ENCODE measurements at places on chromosomes 11 and 22.
A peak's percentile ranks its signal among the peaks of the same experiment; 100 is the strongest.

- no peak for DNase-seq
Observed at GRCh38 chr11:93132836-93133235, 65.0 kb downstream of the SLC36A4 start.

DNA sequence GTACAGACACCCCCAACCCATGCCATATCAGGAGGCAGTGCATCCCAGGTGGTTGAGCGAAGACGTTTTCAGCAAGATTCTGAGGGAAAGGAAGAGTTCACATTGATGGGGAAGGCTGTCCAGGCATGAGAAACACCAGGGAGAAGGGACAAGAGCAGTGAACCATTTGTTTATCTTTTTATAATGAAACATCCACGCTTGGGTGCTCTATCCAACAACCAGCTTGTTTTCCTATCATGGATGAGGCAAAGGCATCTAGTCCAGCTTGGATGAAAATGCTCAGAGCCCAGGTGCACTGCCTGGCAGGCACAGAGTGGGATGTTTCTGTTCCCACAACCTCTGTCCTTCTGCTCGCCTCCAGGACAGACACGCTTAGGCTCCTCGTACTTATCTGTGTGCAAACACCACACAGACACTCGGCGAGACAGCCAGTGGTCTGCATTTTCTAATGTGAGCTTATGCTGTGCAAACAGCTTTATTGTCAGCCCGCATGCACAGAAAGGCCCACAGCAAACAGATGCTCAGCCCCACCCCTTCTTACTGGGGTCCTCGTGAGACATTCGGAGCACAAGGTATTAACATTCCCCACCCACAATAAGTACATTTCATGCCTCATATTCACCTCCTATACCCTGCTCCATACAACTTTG, 45.4 kb upstream of the NTM start:
- DNase-seq: no peak

- DNase-seq: no peak
Observed at GRCh38 chr11:46972343-46972742, 35.8 kb downstream of the CSTPP1 start.

DNA sequence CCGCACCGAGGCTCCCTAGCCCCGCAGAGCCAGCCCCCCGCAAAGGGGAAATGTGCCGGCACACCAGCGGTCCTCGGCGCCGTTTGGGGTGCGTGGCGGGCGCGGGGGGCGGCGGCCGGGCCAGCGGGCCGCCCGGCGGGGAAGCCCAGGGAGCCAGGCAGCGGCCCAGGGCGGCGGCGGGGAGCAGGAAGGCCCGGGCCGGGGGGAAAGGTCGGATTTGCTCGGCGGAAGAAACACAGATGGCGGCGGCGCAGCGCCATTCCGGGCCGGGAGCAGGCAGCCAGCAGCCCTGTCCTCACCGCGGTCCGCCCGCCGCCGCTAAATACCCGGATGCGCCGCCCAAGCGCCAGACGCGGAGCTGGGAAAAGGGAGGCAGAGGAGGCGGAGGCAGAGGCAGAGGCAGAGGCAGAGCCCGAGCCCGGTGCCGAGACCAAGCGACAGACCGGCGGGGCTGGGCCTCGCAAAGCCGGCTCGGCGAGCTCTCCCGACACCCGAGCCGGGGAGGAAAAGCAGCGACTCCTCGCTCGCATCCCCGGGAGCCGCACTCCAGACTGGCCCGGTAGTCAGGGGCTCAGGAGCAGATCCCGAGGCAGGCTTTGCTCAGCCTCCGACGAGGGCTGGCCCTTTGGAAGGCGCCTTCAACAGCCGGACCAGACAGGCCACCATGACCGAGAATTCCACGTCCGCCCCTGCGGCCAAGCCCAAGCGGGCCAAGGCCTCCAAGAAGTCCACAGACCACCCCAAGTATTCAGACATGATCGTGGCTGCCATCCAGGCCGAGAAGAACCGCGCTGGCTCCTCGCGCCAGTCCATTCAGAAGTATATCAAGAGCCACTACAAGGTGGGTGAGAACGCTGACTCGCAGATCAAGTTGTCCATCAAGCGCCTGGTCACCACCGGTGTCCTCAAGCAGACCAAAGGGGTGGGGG, 2.6 kb upstream of the GCAT start:
- peak; percentile 50 for DNase-seq

DNA sequence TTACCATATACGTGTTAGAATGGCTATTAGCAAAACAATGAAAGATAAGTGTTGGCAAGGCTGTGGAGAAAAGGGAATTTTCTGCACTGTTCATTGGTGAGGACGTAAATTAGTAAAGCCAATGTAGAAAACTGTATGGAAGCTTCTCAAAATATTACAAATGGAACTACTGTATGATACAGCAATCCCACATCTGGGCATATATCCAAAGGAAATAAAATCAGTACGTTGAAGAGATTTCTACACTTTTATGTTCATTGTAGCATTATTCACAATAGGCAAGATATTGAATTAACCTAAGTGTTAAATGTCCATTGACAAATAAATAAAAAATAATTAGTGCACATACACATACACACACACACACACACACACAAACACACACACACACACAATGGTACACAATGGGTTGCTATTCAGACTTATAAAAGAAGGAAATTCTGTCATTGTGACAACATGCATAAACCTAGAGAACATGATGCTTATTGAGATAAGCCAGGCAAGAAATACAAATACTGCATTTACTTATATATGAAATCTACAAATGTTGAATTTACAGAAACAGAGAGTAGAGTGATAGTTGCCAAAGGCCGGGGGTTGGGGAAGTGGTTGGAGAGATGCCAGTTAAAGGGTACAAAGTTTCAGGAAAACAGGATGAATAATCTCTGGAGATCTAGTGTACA, 565.8 kb upstream of the LRRC4C start:
- no peak for DNase-seq

GRCh38 chr11:131471976-131472375, 101.6 kb downstream of the NTM start:
- DNase-seq: no peak

- DNase-seq: no peak
Observed at GRCh38 chr11:7088921-7089320, at the start of gene RBMXL2. Gene RBMXL2, plus strand, starts transcription at chr11:7088998. Its CDS starts 123 bp downstream, at chr11:7089121.

GRCh38 chr11:2721210-2721916, 21.6 kb upstream of the KCNQ1OT1 start:
- DNase-seq: no peak

GRCh38 chr11:9953994-9954626, 290.2 kb downstream of the SWAP70 start:
- DNase-seq: no peak

DNA sequence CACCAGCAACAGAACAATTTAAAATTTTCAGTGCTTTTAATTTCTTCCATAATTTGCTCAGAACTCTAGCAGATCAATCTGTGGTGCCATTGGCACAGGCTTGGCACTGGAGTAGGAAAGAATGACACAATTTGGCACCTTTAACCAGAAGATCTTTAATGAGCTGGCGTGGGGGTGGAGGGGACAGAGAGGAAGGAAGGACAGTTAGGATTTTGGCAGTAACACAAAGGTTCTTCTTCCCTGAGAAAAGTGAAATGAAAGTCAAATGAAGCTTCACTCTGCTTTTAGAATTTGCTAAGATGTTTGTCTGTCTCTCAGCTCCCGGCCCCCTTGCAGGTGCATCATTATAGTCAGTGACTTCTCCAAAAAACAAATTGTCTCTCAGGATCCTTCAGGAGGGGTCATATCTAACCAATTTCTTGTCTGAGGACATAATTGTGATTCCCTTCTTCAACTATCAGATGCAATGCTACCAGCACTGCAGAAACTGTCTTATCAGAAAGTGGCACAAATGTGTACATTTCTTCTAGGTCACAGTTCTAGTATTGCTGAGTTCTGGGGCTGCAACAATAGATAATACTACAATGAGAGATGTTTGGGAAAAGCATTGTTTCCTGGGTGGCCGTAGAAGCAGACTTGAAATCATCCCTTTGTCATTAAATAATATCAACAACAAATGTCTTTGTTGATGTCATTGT, 66.8 kb downstream of the CSTPP1 start:
- no peak for DNase-seq

DNA sequence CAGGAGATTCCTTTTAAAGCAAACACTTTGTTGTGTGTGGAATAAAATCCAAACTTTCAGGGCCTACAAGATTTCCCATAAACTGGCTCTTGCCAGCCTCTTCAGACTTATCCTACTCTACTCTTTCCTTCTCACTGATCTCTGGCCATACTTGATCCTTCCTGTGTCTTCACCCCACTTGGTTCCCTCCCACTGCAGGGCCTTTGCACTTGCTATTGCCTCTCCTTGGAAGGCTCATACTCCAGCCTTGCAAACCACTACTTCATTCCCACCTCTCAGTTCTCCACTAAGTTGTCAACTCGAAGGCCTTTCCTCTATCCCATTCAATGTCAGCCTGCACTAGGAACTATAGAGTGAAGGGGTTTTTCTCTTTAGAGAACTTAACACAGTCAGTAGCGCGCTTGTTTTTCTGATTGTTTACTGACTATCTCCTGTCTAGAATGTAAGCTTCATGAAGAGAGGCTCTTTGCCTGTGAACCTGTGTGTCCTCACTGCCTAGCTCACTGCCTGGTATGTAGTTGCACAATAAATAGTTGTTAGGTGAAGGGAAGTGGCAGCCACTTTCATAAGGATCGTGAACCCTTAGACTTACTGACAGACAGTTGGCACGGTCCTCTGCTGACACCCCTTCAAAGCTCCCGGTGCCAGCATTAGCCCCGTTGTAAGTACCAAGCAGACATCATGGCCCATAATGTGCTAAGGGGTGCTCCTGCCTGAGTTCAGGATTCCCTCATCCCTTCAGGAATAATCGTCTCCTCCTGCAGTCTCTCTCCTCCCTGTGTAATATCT, 833 bp upstream of the ME3 start:
- no peak for DNase-seq

GRCh38 chr11:11408436-11409221, 55.6 kb upstream of the CSNK2A3 start:
- no peak for DNase-seq

DNA sequence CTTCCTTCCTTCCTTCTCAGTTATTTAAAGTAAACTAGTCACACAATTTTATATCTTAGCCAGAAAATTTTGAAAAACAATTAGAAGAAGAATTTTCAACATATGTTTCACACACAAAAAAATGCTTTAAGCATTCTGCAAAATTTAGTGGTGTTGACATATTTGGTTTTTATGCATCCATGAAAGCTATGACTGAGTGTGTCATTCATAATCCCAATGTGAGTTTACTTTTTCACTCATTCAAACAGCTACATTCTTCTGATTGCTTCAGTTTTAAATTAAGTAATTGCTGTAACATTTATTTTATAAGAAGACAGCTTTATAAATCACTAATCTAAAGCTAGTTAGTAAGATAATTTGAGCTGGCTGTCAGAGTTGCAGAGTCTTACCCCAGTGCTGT, 453.5 kb downstream of the LRRC4C start:
- no peak for DNase-seq

DNA sequence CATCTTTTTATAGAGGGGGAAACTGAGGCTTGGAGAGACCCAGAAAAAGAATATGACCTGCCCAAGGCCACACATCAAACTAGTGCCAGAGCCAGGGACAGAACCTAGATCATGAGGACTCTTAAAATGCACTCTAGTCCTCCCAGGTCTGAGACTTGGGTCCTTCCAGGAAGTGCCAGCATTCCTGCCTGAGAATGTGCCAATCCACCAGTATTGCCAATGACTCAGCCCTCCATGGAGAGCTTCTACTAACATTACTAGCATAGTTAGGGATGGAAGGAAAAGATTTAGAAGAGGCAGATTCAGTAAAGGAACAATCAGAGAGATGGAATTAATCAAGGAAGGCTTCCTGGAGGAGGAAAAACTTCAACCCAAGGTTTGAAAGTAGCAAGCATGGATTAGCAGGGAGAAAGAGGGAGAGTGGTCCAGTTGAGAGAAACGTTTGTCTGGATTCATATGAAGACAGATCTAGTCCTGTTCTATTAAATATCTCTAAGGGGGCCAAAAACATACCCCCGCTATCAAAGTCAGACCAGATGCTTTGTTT, 20.1 kb upstream of the SMIM35 start:
- no peak for DNase-seq

DNA sequence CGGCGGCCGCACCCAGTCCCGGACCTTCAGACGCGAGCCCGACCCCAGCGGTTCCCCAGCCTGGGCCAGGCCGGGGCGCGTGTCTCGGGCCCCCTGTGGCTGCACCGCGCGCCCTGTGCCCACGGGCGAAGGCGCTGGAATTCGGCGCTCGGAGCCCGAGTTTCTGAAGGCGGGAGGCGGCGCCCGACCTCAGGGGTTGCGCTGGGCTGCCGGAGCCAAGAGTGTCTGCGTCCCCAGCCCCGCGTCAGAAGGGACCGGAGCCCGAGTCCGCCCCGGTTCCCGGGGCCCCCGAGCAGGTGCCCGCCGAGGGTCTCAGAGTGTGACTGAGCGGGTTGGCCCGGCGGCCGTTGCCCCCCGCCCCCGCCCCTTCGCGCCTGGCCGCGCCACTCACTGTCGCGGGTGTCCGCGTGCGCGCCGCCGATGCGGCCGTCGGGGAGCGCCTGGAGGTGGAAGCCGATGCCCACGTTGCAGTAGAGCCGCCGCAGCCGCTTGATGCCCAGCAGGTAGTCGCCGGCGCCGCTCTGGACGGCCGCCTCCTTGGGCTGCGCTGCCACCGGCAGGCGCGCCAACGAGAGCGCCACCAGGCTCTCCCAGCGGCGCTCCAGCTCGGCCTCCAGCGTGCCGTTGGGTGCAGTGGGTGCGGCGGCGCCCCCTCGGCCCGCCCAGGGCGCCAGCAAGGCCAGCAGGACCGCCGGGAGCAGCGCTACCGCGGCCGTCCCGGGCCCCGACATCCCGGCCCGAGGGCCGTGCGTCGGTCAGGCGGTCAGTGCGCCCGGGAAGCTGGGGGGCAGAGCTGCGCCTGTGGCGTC, 583 bp downstream of the FGF4 start:
- no peak for DNase-seq

- no peak for DNase-seq
Observed at GRCh38 chr11:28636566-28636965, 528.4 kb downstream of the METTL15 start.

- DNase-seq: no peak
Observed at GRCh38 chr11:122486793-122487495, 168.6 kb upstream of the UBASH3B start.

GRCh38 chr11:113153847-113154246, 160.5 kb upstream of the TTC12 start:
- no peak for DNase-seq

DNA sequence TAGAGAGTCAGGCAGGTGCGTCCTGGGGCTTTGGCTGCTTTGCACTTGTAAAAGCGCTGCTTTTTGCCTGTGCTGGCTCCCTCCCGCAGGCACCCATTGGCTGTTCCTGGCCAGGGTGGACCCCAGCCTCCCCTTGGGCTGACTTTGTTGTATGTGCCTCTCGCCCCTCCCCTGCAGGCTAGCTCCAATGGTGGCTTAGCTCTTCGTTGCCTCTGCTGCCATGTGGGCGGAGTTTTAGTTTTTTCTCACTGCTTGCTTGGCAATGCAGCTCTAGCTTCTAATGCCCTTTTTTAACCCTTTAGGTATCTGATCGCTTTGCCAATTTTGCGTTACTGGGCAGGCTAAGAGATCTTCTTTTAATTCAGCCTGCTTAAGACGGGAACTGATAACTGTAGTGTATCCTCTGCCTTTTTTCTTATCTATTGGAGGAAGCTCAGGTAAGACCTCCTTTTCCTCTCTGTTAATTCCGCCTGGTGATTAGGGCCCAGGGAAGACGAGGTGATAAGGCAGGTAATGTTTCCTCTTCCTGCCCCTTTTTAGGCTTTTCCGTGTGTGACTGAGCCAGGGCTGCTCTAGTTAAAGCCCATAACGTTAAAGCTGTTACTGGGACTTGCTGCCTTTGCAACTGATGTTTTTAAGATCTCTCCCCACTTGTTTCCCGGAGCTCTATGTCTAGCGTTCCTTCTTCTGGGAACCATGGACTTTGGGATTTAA, 11.7 kb upstream of the GLYATL1 start:
- peak; percentile 5 for DNase-seq

GRCh38 chr11:46604796-46605195, 11.0 kb upstream of the AMBRA1 start:
- no peak for DNase-seq

- no peak for DNase-seq
Observed at GRCh38 chr11:13343067-13343466, 65.5 kb downstream of the BMAL1 start.

Data from T follicular helper cell (primary cell).